EH (cell line): ENCODE measurements at places on chromosomes 11 and 22.

DNA sequence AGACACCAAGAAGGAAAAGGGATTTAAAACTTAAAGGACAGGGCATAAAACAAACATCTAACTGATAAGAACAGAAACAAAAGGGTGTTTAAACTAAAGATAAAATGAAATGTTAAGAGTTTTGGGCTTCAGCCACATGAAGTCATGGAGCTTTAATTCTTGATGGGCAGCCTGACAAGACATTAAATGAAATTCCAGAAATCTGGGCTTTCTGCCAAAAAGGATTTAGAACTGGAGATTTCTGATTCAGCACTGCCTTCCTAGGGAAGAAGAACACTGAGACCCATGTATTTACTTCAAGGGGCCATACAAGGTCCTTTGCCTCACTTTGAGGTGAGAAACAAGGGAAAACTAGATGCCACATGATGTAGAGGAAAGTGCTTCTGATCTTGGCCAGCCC, 355.9 kb upstream of the RAG2 start:
- peak; percentile 1 for DNase-seq

DNA sequence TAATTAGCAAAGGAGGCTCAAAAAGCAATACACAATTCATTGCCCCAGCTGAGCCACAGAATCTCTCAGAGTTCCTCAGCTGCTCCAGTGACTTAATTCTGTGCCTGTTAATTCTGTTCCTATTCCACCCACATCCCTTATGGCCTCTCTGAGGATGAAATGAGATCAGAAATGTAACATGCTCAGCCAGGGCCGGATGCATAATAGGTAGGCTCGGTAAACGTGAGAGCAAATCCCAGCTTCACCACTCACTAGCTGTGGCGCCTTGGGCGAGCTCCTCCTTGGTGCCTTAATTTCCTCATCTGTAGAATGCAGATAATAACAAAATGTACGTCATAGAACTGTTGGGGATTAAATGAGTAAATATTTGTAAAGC, 42.8 kb upstream of the DKK3 start:
- DNase-seq, result no peak

- peak; percentile 94 for DNase-seq
Observed at GRCh38 chr11:62461740-62462507, 43.1 kb downstream of the SCGB1A1 start.

DNA sequence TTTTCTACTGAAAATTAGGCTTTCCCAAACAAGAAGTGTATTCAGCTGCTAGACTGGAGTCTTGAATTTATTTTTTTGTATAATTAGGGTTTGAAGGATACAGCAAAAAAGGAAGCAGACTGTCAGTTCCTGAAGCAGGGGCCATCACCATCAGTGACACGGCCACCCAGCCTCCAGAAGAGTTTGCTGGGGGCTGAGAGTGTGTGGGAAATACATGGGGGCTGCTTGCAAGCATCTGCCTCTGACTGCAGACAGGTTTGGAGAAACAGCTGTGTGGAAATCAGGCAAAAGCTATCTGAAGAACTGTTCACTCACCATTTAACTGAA, 23.0 kb downstream of the FZD4 start:
- DNase-seq, result no peak

DNA sequence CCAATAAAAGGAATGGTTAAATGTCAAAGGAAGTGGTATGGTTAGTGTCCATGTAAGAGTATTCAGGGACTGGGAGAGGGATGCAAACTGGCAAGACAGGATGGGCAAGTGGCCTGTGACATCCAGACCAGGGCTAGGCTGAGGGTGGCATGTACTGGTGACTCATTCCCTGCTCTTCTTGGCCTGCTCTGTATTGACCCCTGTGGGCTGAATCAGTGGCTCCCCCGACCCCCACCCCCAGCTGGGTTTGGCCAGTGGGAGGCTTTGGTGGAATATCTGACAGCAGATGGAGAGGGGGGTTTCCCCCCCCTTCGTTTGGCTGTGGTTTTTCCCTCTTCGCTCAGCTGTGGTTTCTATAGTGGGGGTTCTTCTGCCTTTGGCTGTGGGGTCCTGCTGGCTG, 87.7 kb downstream of the CSNK2A3 start:
- DNase-seq, result no peak

- DNase-seq, result no peak
Observed at GRCh38 chr11:118527109-118527508, at the start of gene TTC36. Gene TTC36, plus strand, starts transcription at chr11:118527474. Its CDS starts 21 bp downstream, at chr11:118527495.

DNA sequence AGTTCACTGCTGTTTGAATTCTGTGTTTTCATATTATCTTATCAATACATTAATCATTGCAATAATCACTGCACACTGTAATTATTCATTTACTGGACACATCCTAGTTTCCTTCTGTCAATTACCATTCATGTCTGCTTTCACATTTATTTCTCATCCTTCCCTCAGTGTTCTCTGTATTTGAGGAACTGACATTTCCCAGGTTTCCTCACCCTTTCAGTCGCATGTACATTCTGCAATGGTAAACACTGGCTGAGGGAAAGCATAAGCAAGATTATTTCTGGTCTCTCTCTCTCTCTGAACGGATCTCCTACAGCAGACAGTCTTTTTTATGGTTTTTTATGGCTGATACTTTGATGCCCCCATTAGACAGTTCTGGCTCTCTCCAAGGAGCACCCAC, 4.2 kb upstream of the HBD start:
- no peak for DNase-seq

DNA sequence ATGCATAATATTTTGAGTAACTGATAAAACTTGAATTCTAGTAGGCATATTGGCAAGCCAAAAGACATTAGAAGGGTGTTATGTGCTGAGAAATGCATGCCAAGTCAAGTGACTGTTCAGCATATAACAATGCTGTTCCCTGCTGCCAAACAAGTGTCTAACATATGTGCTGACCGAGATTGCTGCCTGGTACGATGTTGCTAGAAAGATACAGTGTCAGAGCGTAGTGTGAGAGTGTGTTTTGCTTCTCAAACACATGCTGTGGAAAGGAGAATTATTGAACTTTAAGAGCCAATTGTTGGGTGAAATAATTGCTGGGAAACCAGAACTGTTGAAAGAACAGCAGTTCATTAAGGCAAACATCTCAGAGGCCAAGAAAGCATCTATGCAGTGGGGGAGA, 71.3 kb upstream of the GRIA4 start:
- DNase-seq, result no peak

GRCh38 chr11:125284245-125284850, 119.8 kb downstream of the PKNOX2 start:
- no peak for DNase-seq

DNA sequence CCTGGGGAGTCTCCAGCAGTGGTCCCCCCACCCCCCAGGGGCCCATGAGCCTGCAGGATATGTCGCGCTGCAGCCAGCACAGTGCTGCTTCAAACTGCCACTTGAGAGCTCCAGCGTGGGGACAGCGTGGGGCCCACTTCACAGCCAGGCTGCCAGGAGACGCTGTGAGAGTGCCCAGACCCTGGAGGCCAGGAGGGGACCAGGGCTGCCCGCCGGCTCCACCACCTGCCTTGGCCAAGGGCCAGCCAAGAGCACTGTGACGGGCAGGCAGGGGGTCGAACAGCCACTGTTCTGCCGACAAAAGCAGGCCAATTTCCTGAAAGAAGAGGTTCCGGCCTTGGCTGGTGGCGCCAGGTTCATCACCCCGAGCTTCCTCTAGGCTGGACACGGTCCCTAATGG, 60.2 kb downstream of the FLRT1 start:
- no peak for DNase-seq

DNA sequence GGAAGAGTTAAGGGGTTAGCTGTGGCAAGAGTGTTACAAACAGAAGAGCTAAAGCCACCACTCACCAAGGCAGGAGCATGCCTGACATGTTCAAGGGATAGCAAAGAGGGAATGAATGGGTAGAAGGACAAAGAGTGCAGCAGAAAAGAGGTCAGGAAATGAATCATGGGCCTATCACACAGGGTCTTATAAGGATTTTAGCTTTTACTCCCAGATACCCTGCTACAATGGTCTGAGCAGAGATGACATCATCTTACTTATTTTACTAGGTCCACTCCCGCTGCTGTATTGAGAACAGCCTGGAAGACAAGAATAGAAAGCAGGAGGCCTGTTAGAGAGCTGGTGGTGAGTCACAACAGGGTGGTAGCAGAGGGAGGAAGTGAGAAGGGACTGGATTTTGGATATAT, 9.8 kb downstream of the TRAF6 start:
- peak; percentile 95 for DNase-seq

DNA sequence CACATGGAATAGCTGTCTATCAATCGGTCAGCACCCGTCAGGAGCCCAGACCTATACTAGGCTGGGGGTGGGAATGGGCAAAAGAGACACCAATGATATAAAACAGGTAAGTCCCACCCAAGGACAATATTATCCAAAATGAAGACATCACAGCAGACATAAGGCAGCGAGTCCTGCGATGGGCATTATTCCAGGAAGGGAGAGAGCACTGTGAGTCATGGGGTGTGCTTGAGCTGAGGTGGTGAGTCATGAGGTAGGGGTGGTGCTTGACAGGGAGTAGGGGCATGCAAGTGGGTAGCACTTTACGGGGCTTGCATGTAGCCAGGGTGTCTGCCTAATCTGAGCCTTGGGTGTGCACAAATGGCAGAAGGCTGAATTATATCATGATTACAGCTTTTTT, 605.0 kb upstream of the CADM1 start:
- DNase-seq, result no peak
